ENCODE measurements at places on chromosomes 13 and 19.

- no peak for DNase-seq
These were observed 11.6 kb downstream of the GJB2 start for GRCh38 chr13:20181188-20181587.

DNA sequence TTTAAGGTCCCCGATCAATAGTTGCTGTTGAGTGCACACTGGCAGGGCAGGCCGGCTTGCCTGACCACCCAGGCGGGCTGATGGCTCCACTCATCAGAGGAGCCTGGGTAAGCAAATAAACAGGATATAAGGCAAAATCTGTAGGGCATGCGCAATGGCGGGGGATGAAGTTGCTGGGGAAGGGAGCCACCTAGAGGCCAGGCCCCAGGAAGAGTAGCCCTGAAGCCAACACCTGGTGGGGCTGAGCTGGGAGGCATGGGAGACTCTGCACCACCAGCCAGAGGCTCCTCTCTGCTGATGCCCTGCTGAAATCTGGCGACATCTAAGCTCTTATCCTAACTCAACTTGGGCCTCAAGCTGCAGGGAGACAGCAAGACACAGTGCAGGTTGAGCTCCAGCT, 324.3 kb downstream of the ZNF536 start:
- DNase-seq = no peak

GRCh38 chr19:50658441-50659317, 9.4 kb downstream of the C19orf81 start:
- DNase-seq = no peak

- DNase-seq = no peak
These were observed 36.2 kb downstream of the TRPC4 start for GRCh38 chr13:37833411-37833810.

Measured in NCI-H187 treated with DMSO at 0.1 percent for 48 hours (cell line).